Stimulated activated CD8-positive, alpha-beta memory T cell treated with anti-CD3 and anti-CD28 coated beads, Interleukin-7, amount 100 ng/mL, for 4 hours (primary cell): ENCODE measurements at places on chromosomes 1 and 21.

DNA sequence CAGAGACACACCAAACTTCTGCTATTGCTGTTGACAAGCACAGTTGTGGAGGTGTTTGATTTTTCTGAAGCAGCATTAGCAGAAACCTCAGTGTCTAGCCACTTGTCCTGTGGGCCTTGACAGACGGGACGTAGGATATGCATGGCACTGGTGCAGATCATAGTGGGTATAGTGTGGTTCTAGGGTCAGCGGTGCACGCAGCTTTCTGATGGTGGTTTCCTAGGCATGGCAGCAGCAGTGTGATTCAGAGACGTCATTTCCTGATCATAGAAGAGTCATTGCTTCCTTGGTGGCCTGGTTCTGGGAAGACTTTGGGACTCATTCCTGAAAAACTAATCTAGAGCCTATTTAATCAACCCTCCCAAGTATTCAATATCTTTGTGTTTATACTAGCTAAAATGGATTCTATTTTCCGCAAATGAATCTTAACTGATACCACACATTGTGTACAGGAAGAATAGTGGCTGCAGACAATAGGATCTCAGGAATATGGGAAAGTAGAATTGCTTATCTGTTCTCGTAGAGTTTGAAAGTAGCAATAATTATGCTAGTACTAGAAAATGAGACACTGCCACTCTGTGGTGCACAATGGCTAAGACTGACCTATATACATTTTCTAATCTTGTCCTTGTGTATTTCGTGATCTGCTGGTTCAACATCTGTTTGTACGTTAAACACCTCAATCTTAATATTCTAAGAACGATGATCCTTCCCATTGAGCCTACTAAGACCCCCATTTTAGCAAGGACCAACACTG is 2.8 kb upstream of the USP1 start:
- DNase-seq: no peak

DNA sequence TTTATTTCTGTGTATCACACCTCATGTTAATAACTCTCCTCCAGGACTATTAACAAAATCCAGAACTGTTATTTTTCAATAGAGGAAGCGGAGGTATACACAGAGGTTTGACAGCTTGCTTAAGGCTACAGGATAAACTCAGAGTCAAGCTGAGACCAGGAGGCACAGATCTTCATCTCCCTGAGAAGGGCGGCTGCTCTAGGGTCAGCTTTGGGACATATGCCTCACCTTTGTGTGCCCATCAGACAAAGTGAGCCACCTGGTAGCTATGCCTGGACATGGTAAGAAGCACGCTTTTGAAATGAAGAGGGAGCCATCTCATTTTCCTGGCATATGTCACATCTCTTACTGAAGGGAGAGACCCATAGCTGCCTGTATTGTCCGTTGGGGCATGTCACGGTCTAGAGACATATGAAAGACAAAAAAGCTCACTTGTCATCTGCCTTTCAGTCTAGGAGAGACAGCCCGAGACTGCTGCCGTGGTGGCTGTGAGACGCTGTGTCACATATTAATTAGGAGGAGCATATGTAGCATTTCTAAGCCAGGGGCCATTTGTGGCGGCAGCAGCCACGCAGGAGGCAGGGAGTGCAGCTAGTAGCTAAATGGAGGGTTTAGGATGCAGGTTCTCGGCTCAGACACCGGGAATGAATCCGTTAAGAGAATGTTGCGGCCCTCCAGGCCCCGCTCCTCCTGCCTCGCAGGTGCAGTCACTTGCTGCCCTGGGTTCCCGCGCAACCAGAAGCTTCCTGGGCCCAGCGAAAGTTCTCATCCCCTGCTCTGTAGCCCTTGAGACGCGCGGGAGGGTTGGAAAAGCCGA is 161.3 kb upstream of the C1orf21 start:
- no peak for DNase-seq

GRCh38 chr1:206144605-206145004 is 27.4 kb upstream of the AVPR1B start:
- DNase-seq: no peak

DNA sequence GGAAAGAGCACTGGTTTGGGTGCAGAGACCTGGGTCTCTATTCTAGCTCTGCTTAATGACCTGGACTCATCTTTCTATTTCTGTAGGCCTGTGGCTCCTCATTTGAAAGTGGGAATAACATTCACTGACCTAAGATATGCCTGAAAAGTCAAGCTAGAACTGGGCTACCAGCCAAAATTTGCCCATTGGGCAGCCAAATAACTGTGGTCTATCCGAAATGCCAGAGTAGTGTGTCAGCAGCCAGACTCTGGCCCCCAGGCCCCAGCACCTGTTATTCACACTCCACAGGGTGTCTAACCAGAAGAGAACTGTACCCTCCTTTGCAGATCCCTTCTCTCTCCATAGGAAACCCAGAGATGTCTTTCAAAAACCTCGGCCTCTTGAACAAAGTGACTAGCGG is 12.6 kb downstream of the DAB1 start:
- no peak for DNase-seq

GRCh38 chr21:29080454-29080941 is 7.0 kb upstream of the CCT8 start:
- DNase-seq: no peak
